ENCODE measurements at places on chromosomes 12 and 14.

GRCh38 chr14:70257526-70257925 lies 68.8 kb upstream of the SLC8A3 start:
- DNase-seq, result no peak

DNA sequence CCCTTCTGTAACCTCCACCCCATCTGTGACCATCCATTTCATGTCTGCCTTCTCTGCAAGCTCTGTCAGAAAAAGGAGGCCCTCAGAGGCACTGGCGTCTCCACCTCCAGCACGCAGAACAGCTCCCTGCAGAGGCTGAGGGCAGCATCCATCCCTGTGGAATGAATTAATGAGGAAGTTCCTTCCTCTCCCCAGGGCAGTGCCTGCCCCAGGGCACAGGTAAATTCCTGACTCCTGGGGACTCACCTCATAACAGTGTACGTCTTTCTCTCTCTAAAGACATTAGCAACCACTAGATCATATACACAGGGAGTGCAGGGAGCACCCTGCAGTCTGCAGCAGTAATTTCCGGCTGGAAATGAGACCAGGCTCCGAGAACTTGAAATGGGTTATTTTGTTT lies 155.0 kb upstream of the TMEM132C start:
- no peak for DNase-seq

DNA sequence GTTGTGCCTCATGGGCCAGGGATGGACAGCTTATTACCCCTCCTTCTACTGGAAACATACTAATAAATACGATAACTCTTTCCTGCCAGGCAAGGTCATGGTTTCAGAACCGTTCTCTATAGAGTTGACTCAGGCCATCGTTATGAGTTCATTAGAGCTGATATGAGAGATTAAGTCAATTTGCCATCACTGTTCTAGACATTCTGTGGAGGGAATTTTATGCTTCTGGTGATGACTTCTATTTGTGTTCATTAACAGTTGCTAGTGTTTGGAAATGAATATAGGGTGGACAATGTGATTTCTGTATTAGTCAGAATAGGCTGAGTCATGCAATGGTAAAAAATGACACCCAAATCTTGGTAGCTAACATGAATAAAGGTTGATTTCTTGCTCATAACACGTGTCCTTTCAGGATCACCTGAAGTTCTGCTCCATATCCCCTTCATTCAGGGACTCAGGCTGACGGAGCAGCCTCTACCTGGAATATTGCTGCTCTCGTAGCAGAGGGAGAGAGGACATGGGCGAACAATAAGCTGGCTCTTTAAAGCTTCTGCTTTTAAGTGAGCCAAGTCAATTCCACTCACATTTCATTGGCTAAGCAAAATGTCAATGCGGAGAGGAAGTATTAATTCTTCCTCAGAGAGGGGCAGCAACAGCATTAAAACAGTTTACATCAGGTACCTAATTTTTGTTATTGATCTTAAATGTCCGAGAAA lies 18.5 kb upstream of the TBPL2 start:
- DNase-seq, result no peak

DNA sequence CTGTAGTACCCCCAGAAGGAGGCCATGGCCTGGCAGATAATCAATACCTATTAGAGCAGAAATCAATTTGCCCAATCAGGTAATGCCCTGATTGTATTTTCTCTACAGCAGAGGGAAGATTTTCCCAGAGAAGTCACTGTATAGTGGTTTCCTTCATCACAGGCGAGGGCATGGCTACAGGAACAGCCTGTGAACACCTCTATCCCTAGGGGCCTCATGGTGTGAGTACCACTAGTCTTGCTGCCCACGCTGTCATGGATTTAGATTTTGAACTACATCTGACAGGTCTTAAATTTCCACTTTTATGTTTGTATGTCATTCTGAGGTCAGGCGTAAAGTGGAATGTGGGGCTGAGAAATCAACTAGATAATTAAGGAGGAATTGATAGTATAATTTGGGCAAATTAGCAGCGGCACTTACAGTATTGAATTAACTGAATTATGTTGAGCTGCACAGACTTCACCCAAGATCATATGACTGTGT lies 42.4 kb upstream of the STXBP6 start:
- no peak for DNase-seq

- no peak for DNase-seq
Observed at GRCh38 chr12:127785540-127785939, 481.4 kb upstream of the TMEM132C start.

DNA sequence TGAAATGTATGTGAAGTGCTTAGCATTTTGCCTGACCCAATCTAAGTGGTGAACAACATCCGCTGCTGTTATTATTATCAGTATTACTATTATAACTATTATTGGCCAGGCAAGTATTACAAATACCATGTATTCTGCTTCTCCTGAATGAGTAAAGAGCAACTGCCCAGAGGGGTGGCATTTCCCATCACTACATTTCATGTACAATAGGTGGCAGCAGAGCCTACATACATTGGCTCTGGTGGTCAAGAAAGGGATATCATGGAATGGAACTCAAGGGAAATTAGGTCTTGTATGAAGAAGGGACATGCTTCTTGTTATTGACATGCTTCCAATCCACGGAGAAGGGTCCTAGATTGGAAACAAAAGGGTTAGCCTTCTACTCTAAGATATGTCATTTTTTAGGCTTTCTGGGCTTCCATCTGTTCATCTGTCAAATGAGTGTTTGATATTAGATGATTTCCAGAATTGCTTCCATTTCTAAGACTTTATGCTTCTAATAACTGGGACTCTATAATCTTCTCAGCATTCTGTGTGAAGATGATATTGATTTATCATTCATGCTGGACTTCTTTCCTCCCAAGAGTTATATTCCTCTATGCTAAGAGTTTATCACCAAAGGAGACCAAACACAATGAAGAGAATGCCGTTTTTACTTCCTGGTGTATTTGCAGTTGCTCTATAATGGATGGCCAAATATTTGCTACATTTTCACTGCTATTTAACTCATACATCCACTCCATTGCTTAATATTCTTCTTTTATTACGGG lies 239.1 kb downstream of the SSPN start:
- DNase-seq, result peak; percentile 9

DNA sequence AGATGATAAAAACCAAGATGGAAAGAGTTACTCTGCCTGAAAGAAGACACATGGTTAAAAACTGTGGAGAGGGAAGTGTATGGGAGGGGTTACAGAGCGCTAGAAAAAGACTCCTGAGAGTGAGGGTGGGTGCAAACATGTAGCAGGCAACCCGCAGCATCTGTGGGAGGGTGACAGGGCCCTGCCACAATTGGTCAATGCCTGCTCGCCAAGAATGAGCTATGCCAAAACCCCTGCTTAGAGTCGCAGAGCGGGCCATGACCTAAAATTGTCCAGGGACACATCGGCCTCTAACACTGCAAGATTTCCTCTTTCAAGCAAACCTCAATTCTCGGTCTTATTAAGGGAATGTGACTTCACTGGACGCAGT lies 700 bp downstream of the PRKAG1 start:
- peak; percentile 44 for DNase-seq

GRCh38 chr12:115870021-115870420 lies 407.5 kb downstream of the MED13L start:
- no peak for DNase-seq

DNA sequence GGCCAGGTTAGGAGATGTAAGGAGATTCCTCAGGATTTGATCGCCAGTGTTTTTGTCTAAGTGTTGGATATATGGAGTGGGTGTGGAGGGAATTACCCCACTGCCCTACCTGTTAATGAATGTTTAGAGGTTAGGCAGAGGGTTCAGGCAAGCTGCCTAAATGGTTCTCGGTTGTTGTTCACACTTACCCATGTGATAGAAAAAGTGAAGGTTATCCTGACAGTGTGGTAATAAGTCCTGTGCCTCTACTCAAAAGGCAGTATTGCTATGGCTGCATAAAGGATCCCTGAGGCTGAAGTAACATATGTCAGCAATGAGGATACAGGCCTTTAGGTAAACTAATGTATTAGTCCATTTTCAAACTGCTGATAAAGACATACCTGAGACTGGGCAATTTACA lies 112.0 kb downstream of the GPHN start:
- no peak for DNase-seq

DNA sequence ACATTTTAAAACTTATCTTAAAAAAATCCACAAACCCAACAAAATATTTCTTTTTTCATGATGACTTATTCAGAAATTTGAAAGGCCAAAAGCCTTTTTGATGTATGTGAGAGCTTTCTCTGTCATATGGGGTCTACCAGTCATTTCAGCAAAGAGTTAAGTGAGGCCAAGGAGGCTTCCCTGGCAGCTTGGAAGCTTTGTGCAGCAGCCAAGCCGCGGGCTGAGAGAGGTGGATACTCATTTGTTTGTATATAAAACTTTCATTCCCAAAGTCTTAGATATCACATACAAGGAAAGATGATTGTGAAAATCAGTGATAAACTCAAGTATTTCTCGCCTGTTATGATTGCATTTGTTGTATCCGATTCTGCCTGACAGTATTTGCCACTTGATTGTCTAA lies 48.5 kb upstream of the RNU6-8 start:
- DNase-seq, result no peak

GRCh38 chr12:87670448-87670847 lies 358.8 kb downstream of the C12orf50 start:
- DNase-seq, result no peak

- DNase-seq, result no peak
Observed at GRCh38 chr12:121812320-121812871, 8.6 kb downstream of the SETD1B start.

- no peak for DNase-seq
Observed at GRCh38 chr14:98161356-98161755, 1110.6 kb downstream of the BCL11B start.

DNA sequence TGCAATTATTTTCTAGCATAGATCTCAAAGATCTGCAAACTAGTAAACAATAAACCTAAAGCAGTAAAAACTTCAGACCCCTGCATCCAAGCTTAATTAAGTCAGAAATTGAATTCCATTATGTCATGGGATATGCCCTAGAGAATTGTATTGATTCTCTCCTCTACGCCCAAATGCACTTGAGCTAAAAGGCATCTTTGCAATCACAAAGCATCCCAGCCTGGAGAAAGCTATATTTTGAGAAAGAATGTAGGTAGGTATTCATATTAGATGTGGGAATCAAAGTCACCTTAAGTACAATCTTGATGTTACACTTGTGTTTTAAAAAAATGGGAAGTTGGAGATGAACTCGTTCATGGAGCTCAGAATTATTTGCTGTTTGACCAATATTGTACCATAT lies 386.7 kb downstream of the ADAMTS20 start:
- DNase-seq, result no peak

DNA sequence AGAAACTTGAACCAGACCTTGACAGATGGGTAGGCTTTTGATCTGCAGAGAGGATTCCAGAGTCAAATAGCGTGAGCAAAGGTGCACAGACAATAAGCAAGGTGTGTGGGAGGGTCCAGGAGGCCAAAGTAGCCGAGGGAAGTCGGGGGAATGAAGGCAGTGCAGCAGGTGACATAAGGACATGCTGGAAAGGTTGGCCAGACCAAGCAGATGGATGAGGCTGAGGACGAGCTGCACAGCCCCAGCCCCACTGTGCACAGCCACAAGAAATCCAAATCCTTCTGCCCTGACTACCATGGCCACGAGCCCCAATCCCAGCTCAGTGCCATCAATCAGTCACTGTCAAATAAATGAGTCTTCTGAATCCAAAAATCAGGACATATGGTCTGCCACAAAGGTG lies 5.4 kb downstream of the TTC7B start:
- no peak for DNase-seq

DNA sequence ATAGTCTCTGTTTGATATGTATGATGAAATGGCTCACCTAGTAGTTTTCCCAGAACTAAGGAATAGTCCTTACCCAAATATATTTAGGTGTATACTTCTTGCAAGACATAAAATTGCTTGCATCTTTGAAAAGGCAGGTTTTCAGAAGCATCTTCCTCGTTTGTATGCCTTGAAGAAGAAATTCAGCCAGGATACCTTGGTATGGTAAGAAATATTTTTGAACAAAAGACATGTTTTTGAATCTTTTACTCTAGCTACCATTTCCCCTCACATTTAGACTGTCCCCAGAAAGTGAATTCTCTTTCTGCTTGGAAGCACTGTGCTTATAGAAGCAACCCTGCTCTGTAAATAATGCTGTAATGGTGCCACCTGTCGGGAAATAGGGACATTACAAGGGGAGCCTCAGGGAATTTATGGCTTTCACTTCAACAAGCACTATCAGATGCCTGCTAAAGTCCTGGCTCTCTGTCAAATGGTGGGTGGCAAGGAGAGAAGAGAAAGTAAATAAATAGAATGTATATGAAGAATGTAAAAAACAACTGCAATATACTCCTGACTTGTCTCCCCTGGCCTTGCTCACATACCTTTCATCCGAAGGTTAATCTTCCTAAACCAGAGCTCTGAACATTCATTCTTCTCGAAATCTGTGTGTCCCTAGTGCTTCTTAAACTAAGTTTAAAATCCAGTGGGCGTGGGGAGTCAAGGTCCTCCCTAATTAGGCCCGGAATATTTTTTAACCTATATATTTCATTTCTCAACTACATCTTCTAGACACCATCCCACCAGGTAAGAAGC lies 6.1 kb downstream of the CCDC184 start:
- DNase-seq, result peak; percentile 83

GRCh38 chr12:124730455-124730932 lies 133.2 kb downstream of the SCARB1 start:
- no peak for DNase-seq
